CD4-positive, alpha-beta T cell treated with Interleukin-6 at 100 ng/mL for 8 hours (primary cell): ENCODE measurements at places on chromosomes 12 and 14.

DNA sequence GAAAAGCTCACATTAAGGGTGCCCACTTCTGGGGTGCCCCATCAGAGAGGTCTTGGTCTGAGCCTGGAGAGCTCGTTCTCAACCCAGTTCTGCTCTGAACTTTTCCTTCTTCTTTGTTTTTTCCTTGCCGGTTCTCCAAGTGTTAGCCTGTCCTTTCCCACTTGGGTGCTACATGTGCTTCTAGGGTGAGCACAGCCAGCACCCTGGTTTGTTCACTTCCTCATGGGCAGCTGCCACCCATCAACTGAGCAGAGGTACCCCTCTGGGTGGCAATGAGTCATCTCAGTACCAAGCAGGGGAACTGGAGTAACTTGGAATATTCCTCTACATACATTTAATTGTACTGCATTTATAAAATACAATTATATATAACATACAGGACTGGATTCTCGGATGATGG, 3.9 kb upstream of the SYNE3 start:
- DNase-seq: peak; percentile 34

GRCh38 chr12:112130441-112130998, 5.2 kb downstream of the TRAFD1 start:
- peak; percentile 64 for DNase-seq

- DNase-seq: no peak
Observed at GRCh38 chr12:49323524-49324097, 556 bp downstream of the TROAP start.

GRCh38 chr12:68450947-68451260, 118.7 kb upstream of the MDM1 start:
- no peak for DNase-seq

DNA sequence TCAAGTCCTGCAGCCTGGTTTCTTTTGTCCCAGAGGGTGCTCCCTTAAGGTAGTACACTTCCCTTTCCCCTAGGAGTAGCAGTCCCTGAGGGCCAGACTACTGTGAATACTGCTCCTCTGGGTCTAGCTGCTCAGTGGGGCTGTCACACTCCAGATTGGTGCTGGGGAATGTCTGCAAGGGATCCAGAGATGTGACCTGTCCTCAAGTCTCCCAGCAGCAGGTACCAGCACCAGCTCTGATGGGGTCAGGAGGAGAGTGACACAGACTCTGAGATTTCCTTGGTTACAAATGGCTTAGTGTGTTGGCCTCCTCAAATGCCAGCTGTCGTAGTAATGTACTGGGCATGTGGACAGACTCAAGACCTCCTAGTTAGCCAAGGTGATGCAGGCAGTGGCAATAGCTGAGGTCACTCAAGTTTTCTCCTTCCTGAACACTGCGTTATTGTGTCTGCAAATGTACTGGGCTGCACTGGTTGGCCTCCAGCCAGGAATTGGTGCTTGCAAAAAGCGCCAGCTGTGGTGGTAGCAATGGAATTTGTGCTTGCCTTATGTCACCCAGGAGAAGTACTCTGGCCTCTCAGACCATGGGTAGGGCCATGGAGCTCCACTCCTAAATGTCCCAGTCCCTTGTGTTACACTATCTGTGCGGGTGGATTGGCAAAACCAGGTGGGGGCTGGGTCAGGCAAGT, 36.4 kb upstream of the AEBP2 start:
- no peak for DNase-seq

DNA sequence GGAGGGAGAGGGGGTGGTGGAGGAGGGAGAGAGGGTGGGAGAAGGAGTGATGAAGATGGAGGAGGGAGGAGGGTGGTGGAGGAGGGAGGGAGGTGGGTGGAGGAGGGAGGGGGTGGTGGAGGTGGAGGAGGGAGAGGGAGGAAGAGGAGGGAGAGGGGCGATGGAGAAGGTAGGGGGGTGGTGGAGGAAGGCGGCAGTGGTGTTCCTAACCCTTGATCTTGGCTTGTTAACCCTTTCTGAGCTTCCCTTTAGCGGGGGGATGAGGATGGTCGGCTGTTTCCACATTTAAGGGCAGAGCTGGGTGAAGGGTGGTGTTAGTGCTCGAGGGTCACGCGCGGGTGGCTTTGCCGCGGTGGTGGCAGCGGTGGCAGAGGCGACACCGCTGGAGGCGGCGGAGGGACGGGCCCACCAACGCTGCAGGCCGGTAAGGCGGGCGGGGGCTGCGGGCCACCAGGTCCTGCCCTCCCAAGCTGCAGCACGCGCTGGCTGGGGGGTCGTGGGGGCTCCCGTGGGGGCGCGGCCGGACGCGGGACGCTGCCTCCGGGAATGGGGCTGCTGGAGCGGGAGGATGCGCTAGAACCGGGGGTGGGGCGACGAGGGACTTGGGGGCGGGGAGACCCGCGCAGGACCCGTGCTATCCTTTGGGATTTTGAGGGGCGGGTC, 156.3 kb downstream of the PTPN11 start:
- DNase-seq: no peak

- DNase-seq: no peak
Observed at GRCh38 chr12:1529862-1530591, 64.4 kb downstream of the FBXL14 start.

DNA sequence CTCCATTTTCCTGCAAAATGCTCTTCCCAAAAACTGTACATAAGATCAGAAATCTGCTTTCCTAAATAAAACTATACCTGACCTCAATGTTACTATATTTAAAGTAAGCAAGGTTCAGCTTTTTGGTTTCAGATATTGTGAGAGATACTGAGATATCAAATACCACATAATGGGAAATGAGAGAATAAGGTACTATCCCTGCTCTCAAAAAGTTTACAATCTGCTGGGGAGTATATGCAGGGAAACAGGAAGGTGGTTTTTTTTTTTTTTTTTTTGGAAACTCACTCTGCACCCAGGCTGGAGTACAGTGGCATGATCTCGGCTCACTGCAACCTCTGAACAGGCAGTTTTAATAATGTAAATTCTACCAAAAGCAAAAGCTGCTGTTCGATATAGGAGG, 49.0 kb downstream of the HELB start:
- DNase-seq: no peak

GRCh38 chr14:76918256-76918781, 92.1 kb downstream of the LRRC74A start:
- DNase-seq: no peak

- DNase-seq: no peak
Observed at GRCh38 chr12:42365486-42365885, 39.5 kb downstream of the PPHLN1 start.

DNA sequence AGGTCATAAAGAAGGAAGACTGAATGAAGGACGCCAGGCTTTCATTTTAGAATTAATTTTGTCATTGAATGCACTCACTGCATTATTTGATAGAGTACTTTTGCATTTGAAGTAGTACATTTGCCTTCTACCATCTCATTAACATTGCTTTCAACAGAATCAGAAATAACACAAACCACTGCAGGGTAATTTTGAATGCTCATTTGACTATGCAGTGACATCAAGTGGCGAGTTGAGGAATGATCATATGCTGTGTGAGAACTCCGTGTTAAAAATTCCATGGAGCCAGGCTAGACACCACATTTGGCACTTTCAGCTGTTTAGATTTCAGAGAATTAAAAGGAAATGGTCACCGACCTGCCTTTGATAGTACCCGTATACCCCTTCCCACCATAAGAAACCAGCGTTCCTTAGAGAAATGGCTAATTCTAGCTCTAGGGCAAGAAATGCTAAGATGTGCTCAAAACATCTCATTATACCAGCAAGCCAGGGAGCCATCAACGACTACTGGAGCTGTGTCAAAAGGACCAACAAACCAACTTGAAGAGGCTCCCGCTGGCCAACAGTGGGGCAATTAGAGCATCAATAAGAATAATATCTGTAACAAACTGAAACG, 16.5 kb downstream of the HEBP1 start:
- peak; percentile 4 for DNase-seq

DNA sequence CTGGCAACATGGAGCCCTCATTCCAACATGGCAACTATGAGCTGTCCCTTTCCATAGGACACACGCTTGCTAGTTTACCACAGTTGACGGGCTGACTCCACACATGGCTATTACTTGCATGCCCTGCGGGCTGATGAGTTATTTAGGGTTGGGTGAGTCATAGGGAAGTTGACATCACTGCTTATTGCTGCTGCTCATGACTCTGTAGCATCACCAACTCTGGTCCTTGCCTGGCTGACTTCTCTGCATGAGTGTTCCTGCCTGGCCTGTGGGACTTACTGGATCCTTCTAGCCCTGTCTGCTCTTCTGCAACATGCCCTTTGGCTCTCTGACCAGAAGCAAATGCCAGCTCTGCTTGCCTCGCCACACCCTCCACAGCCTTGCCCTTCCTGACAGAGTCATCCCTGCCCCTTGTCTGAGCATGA, 199.5 kb downstream of the ANO6 start:
- no peak for DNase-seq

DNA sequence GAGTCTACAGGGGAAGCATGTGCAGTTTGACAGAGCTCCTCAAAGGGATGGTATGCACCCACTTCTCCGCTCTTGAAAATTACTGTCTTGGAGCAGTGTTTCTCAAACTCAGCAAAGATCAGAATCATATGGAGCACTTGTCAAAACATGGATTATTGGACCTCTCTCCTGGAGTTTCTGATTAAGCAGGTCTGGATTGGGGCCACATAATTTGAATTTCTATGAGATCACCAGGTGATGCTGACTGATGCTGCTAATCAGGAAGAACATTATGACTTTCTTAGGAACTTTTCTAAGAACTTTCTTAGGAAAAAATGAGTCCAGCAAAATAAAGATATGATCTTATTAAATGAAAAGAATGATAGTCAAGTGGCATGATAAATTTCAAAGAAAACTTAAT, 144.3 kb downstream of the CPNE8 start:
- DNase-seq: no peak

- no peak for DNase-seq
Observed at GRCh38 chr14:68016255-68016914, 196.8 kb downstream of the RAD51B start.

DNA sequence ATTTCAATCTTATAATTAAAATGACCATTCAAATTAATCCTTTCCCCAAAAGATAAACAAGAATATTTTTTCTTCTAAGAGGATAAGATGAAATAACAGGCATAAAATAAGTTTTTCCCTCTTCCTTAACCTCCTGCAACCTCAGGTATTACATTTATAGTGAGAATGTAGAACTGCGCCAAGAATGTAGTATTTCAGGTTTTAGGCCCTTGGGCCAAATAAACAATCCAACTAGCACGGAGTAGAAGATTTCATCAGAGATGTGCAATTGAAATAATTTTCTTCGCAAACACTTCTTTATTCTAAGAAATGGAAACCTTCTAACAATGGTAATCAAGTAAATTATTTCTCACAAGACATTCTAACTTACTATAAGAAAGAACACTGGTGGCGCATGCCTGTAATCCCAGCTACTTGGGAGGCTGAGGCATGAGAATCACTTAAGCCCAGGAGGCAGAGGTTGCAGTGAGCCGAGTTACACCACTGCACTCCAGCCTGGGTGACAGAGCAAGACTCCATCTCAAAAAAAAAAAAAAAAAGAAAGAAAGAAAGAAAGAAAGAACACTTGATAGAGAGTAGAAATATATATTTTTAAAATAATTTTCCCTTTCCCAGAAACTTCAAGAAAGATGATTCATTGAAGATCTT, 100.8 kb downstream of the TAOK3 start:
- no peak for DNase-seq

DNA sequence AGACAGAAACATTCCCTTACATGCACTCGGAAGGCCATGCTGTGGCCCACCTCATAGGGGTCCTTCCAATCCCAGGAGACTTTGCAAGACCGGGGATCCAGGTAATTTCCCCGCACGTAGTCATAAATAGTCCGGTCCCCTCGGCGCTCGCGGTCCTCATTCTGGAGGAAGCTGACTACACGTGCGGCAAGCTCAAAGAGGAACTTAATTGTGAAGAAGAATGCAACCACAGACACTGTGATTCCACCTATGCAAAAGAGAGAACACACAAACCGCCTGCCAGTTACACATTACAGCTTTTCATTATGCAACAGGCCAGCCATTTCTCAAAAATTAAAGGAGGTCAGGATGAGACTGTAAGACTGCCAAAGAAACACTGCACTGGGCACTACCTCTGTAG, 28.4 kb downstream of the AREL1 start:
- DNase-seq: no peak

- DNase-seq: no peak
Observed at GRCh38 chr14:75092698-75093097, 23.3 kb downstream of the ZC2HC1C start.

DNA sequence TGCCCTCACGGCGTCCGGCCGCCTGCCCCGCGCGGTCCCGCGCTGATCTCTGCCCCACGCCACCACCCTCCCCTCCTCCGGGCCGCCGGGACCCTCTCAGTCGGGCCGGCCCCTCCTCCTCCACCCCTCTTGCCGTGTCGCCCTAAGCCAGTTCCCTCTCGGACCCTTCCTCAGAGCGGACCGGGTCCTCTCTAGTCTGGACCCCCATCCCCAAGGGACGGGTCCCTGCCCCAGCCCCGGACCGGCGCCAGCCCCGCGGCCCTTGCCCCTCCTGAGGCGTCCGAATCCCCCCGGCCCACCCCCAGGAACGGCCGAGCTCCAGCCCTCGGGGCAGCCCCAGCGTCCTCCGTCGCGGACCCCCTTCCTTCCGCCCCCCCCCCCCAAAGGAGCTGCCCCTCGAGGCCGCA, 485 bp downstream of the PPP4R4 start:
- no peak for DNase-seq

DNA sequence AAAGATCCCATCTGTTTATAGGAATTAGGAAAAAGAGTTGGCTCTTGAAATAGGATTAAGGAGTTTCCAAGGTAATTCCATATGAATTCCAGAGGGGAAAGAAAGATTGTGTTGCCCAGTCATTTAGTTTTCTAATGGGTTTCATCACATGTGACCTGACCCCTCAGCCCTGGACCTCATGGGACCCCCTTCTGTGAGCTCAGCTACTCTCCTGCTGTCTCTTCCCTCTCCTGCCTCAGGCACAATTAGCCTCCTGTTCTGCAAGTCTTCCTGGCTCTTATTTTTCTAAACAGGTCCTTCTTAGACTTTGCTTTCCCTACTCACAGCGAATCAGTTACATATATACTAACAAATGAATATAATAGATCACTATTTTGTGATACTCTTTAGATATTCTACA, 237.7 kb downstream of the TRHDE start:
- DNase-seq: no peak

DNA sequence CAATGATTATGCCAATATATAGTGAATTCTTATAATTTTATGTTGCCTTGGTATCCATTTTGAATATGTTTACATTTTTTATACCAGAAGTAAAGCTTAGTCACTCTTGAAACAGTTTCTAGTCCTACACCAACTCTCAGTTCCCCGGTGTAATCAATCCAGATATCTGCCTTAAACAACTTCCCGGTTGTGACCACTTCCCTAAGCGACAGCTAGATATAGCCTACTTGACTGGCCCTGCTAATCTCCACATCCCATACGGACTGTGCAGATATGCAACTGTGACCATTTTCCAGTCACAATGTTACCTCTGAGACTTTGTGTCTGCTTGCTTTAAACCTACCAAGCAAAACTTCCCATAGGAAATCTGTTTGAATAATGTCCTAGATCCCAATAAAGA, 1551.5 kb upstream of the SEL1L start:
- DNase-seq: no peak

DNA sequence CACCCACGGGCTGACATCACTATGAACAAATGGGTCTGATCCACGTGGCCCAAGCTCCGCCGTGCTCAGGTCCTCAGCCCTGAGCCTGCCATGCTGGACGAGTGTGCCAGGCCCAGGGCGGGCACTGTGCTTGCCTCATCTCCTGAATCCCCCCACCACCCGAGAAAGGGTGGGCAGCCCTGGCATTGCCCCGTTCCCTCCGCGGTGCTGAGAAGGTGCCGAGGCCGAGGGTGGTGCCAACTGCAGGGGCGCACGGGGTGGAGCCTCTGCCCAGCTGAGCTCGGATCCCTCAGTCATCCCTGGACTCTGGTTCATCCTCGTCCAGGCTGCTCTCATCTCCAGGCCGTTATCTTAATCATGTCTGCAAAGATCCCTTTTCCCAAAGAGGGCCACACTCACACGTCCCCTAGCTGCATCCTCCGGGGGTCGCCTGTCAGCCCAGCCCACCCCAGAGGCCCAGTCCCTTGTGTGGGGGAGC, 60.6 kb downstream of the NOC4L start:
- no peak for DNase-seq
